Stimulated activated effector memory CD8-positive, alpha-beta T cell treated with anti-CD3 and anti-CD28 coated beads, Interleukin-12 subunit alpha, Interleukin-12 subunit beta, amount 100 ng/mL, for 72 hours (primary cell): ENCODE measurements at places on chromosomes 4 and X.

GRCh38 chrX:133302775-133303445 is 84.8 kb upstream of the TFDP3 start:
- DNase-seq, result no peak

DNA sequence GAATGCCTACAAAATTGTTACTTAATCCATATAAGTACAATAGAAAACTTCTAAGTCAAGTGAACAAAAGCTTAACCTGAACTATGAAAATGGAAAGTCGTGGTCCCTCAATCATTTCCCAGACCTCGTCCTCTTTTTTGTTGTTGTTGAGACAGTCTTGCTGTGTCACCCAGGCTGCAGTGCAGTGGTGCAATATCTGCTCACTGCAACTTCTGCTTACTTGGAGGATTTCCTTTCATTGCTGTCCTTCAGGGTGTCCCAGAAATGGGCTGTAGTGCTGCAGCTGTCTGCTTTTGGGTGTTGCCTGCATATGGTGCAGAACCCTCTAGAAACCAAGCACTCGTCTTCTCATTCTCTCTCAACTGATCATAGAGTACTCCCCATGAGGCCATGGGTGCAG is 75.0 kb upstream of the IL2 start:
- no peak for DNase-seq

DNA sequence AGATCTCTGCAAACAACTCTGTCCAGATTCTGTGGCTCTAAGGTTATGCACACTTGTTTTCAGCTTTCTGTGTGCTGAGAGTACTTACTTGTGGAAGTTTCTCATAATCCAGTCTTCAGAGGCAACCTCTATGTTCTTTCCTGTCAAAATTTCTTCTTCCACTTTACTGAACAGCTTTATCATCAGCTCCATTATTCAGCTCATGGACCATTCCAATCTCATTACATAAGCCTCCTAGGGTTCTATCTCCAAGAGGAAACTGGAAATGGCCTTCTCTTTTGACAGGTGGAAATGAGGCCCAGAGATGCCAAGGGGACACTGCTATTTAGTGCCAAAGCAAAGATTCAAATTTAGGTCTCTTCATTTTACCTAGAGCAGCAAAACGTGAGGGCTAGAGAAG is 61.3 kb downstream of the CHRDL1 start:
- no peak for DNase-seq

- no peak for DNase-seq
Measured at GRCh38 chrX:67523932-67524331, 19.9 kb upstream of the AR start.

GRCh38 chr4:55906989-55907388 is 41.8 kb upstream of the CEP135 start:
- DNase-seq, result no peak

- DNase-seq, result no peak
Measured at GRCh38 chr4:72376901-72377300, 192.1 kb downstream of the ADAMTS3 start.

DNA sequence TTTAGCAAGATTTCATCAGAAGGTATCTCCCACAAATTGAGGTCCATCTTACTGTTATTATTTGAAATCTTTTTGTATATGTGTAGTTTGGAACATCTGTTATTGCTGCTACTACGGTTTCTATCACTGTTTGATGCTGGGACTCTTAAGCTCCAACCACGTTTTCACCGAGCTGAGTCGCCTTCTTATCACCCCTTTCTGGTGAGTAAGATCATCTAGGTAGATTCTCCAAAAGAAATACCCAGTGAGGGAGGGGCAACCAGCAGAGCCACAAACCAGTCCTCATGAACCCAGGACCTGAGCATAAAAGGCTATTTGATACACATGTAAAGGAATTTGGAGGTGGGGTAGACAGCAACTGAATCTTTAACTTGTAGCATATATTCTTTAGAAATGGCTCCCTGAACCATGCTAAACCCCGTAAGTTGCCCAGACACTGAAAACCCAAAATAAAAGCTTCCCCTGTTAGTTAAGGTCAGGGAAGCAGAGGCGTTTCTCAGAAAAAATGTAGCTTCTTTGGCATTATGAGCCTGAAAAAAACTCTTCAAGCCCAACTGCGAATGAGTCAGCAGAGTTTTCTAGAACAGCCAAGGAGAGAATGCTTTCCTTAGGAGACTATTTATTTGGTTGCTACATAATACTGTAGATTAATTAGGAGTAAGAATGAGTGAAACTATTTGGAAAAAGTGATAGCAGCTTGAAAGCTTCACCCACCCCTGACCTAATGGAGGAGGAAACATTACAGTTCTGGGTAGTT is 53.8 kb upstream of the ATXN3L start:
- DNase-seq, result no peak

DNA sequence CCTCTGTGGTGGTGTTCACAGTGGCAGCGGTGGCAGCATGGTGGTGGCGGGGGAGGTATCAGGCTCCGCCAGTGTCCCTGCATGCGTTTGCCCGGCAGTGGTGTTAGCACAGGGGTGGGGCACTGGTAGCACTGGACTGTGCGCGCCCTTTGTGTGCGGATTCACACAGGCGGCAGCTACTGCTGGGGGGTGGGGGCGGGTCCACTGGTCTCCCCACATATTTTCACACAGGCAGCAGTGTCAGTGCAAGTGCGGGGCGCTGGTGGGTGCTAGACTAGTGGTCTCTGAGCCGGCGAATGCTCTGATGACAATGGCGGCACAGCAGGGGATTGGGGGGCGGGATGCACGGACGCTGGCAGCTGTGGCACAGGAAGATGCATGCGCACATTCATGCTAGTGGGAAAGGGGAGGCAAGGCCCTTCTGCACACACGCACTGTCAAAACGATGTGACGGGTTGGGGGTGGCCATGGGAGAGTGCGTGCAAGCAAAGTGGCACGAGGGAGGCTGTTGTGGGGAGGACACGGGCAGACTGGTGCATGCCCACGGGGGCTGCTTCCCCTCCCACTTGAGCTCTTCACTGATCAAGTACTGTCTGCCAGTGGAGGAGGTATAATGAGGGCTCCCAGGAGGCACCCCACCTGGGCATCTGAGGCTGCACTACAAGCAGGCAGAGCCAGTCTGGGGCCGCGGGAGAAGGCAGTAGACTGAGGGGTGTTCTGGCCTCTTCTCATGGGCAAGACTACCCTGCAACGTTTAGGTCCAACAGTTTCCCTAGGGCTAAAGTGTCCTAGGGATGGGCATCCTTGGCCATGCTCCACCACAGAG is 53.0 kb downstream of the POF1B start:
- no peak for DNase-seq

GRCh38 chr4:102157984-102158383 is 187.3 kb downstream of the SLC39A8 start:
- no peak for DNase-seq
